ENCODE measurements at places on chromosomes 16 and 17.
A peak's percentile ranks its signal among the peaks of the same experiment; 100 is the strongest.

DNA sequence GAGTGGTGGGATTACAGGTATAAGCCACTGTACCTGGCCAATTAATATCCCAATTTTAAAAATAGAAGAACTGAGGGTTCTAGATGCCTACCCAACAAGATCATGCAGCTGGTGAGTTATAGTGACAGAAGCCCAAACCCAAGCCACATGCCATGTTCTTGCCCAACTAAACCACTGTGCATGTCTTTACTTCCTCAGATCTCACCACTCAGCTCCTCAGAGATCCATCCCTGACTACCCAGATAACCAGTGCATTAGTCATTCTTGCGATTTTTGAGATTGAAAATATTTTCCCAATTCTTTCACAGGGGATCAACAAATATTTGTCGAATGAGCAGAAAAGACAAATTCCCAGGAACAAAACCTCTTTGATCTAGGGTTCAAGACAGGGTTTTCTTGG, 303.1 kb downstream of the CBLN1 start:
- no peak for DNase-seq

- no peak for DNase-seq
Measured at GRCh38 chr16:73068541-73069401, 20.8 kb upstream of the ZFHX3 start.

- DNase-seq, result no peak
Measured at GRCh38 chr17:17831208-17832031, 5.4 kb downstream of the SREBF1 start.

GRCh38 chr16:27844826-27845225, 218.7 kb downstream of the GSG1L start:
- DNase-seq, result no peak

DNA sequence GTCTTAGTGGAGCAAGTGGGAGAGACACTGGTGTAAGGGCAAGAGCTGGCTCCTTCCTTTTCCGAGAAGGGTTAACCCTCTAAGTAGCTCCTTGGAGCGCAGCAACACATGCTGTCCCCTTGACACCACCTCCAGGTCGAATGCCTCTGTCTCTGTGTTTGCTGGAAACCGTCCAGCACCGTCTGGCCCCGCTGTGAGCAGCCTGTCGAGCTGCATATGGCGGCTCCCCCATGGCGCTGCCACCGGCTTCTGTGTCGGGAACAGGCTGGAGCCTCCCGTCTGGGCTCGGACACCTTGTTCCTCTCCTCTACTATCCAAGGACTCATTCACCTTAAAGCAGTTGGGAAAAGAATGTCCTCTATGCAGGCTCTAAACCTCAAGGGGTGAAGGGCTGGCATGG, 28.9 kb upstream of the WSCD1 start:
- no peak for DNase-seq

DNA sequence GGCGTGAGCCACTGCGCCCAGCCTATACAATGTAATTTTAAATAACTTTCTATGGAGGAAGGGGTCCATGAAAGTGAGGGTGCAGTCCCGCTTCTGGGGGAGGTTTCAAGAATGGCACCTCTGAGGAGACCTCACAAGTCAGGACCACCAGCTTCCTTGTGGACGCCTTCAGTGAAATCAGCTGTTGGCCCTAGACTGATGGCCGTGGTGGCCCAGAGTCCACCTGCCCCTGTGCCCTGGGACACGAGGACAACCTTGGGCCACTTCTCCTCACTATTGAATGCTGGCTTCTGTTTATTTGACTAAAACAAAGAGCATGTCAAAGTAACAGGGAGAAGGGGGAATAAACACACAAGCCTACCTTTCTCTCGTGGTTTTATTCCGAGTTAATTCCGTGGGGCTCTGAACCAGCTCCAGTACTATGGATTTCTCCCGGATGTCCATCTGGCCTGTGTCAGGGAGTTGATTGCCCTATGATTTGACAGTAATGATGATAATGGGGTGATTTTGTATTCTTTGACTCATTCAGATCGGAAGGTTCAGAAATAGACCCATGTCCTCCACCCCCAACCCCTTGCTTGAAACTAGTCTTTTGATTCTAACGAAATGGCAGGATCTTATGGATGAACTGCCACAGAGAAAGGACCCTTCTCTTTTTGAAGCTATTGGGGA, 8.6 kb upstream of the CBX4 start:
- no peak for DNase-seq

GRCh38 chr17:1490643-1491442, 1.6 kb downstream of the MYO1C start:
- no peak for DNase-seq

DNA sequence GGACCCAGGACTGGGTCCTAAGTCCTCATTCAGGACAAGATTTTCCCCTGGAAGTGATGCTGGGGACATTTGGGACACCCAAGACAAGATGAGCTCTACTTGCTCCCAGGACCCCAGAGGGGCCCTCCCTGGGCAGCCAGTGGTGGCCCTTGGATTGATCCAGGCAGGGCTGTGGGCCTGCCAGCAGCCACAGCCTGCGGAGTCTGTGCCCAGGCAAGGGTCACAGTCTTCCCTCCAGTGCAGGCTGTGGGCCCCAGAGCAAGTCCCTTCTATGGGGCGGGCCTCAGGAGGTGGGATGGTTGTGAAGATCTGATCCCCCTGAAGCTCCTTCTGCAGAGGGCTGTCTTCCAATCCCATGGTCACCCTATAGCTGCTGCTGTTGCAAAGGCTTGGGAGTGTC, 12.6 kb downstream of the CA7 start:
- no peak for DNase-seq

DNA sequence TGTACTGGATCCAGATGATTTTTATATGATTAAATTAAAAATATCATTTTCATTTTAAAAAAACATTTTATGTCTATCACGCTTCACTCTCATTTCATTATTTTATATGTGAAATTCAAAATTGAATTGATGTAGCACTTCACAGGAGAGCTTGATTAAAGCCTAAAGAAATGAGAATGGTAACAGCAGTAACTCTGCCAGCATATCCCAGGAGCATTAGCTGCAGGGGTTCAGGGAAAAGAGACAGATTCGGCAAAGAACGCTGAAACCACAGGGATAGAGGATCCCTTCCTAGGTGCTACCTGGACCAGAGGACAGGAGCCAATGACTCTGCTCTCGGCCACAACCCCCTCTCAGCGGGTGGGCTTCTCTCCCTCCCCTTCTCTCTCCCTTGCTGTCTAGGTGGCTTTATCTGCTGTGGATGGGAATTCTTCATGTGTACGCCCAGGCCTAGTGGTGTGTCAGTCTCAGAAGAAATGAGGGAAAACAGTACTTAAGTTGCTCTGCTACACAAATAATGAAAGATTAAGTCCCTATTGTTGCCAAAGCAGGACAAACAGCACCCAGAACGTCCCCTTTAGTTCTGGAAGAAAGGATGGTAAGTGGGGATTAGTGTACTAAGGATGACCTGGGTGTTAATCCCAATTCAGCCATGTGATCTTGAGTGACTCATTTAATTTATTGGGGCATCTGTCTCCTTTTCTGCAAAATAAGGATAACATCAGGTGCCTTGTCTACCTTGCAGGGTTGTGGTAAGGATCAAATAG, 123.3 kb downstream of the CDK5R1 start:
- DNase-seq, result no peak

DNA sequence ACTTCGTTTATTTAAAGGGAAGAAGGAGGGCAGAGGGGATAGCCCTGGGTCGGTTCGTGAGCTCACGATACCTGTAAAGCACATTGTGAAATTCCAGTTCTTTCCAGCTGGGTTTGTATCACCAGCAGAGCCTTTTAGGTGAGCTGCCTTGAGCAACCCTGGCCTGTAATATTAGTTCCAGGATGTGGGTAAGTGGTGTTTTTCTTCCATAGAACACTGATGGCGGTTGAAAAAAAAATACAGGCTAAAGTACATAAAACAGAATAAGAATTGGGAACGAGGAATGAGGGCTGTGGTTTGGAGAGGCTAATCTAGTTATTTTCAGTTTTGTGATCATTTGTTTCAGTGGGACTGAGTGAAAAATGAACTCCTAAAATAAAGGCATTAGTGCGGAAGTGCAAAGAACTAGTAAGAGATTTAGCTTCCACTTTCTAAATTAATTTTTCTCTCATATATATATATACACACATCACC, 20.6 kb downstream of the HS3ST3B1 start:
- DNase-seq, result no peak

DNA sequence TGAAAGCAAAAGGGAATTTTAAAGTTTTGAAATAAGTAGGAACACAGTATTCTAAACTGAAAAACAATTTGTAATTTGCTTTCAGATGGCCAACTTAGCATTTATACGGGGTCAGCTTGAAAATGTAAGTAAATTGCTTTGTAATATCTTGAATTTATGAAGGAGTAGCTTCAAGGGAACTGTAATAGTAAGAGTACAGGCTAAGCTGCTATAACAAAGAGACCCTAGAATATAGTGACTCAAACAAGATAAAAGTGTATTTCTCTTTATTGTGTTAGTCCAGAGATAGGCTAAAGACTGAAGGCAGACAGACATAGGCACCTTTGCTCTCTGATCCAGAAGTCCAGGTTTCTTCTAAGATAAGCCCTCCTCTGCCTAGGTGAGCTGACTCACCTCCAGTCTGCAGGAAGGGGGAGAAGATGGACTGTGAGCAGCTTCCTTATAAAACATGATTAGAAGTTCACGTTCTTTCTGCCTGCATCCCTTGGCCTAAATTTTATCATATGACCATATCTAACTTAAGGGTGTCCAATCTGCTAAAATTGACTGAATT, 3.2 kb downstream of the TTC19 start:
- no peak for DNase-seq

GRCh38 chr17:7483255-7484066, 705 bp upstream of the POLR2A start:
- DNase-seq, result peak; percentile 79

GRCh38 chr17:82018152-82018988, 4.3 kb downstream of the CENPX start:
- DNase-seq, result no peak
